ENCODE measurements at places on chromosomes 6 and 20.

DNA sequence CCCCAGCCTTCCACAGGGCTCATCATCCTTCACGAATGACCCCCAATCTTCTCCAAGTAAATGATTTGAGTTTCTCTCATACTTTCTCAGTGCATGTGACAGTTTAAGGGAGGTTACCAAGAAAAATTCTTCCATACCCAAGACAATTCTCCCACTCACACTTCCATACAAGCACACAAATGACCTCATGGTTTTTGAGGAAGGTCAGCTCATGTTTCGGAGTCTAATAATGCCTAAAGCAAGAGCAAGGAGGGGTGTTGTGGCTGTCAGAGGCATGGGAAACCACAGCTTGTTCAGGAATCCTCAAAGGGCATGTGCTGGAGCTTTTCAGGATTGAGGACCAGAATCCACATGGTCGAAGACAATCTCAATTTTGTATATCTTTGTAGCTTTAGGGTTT lies 279.0 kb downstream of the MAFB start:
- no peak for DNase-seq

- DNase-seq = no peak
These were observed 198.1 kb downstream of the MYLK4 start for GRCh38 chr6:2552526-2553154.

DNA sequence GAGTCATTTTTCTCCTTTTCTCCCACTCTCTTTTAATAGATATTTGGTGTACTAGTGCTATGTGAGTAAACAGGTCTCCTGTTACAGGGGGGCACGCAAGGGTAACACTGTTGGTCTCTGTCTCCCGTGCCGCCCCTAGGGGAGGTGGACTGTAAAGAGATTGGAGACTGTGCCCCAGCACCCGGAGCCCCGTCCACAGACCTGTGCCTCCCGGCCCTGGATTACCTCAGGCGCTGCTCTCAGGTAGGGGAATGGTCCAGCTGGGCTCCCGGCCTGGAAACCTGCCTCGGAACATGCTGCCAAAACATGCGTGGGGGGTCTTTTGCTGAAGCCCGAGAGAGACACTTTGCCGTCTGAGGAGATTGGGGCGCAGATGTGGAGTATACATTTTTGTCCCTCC lies 66.4 kb upstream of the SMIM28 start:
- DNase-seq = no peak

DNA sequence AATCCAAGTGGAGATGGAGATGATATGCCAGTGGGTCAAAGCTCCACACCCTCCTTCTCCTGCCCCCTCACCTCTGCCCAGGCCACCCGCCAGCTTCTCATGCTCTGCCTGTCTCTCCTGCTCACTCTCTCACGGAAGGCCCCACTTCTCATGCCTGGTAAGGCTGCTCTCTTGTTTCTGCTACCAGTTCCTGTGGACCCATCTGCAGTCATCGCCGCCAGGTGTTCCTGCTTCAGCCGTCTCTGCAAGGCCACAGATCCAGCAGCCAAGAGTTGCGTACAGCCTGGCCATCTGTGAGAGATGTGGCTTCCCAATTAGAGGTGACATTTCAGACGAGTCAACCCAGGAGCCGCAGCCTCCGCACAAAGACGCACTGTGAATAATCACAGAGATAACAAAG lies 40.8 kb upstream of the NXT1 start:
- no peak for DNase-seq

GRCh38 chr6:18561037-18561750 lies 174.0 kb downstream of the RNF144B start:
- no peak for DNase-seq

DNA sequence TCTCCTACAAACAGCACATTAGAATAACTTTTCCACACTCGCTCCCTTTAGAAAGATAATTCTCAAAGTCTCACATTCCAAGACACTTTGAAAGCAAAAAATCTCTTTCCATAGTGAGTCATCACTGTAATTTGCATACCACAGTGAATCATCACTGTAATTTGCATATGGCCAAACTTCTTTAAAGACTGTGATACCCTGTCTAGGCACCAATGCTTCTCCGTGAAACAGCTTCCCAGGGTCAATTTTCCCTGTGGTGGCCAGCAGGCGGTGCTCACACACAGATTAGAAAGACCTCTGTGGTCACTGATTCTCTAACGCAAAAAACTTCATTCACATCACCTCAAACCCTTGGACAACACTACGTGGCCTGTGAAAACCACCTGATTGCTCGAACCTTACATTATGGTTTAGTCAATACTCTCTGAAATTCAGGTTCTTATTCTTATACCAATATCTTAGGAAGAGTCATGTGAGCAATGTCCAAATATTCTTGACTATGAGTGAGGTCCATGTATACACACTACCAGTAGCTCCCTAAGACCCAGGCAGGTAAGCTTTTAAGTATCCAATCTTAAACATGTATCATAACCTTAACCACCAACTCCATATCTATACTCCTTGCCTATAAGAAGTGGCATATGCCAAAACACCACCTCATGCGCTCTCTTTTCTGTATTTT lies 78.5 kb upstream of the PHACTR1 start:
- DNase-seq = peak; percentile 36

- peak; percentile 60 for DNase-seq
These were observed 36.9 kb downstream of the HFE start for GRCh38 chr6:26123947-26124780.

DNA sequence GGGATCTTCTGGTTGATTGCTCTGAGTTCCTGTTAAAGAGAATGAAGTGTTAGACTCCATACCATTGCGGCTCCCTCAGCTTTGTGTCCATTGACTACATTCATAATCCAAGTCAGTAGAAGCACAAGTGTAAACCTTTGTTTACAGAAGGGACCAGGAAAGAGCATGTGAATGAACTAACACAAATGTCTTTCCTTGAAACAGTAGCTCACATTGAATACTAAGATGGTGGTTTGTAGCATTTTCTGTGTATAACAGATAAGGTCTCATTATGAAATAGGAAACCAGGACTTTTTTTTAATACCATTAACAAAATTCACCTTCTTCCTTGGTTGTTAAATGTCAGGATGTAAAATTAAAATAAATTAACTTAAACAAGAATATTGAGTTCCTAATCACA lies 8.4 kb downstream of the STXBP5 start:
- no peak for DNase-seq

- DNase-seq = no peak
These were observed 13.7 kb upstream of the SNPH start for GRCh38 chr20:1252416-1252815.

GRCh38 chr6:6748001-6748400 lies 159.5 kb downstream of the LY86 start:
- DNase-seq = no peak

DNA sequence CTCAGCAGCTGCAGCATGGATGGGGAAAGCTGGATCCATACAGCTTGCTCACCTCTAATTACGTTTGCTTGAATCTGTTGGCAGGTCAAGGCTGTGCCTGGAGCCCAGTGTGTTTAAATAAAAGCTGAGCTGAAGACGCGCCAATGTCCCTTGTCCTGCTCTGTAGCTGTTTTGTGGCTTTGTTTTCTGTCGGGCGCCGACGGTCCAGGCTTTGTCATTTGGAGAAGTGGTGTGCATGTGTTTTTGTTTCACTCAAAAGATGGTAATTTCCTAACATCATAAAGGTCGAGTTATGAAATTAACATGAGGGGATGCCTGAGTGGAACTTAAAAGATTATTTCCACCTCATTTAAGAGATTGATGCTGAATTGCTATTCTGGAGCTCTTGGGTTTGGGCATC lies 107.6 kb downstream of the SLC24A3 start:
- no peak for DNase-seq

GRCh38 chr6:148347441-148348054 lies 4.9 kb downstream of the SASH1 start:
- no peak for DNase-seq

GRCh38 chr6:152207915-152208714 lies 400.6 kb downstream of the ESR1 start:
- no peak for DNase-seq

GRCh38 chr6:167247814-167248595 lies 43.1 kb upstream of the UNC93A start:
- no peak for DNase-seq

DNA sequence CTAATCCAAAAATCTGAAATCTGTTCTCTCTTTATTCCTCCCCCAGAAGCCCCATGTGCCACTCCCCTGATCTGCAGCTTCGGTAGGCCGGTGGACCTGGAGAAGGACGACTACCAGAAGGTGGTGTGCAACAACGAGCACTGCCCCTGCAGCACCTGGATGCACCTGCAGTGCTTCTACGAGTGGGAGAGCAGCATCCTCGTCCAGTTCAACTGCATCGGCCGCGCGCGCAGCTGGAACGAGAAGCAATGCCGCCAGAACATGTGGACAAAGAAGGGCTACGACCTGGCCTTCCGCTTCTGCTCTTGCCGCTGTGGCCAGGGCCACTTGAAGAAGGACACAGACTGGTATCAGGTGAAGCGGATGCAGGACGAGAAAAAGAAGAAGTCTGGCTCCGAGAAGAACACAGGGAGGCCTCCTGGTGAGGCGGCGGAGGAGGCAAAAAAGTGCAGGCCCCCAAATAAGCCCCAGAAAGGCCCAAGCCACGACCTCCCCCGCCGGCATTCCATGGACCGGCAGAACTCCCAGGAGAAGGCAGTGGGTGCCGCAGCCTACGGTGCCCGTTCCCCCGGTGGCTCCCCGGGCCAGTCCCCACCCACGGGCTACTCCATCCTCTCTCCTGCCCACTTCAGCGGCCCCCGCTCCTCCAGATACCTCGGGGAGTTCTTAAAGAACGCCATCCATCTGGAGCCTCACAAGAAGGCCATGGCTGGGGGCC lies 31.5 kb downstream of the HECA start:
- no peak for DNase-seq

DNA sequence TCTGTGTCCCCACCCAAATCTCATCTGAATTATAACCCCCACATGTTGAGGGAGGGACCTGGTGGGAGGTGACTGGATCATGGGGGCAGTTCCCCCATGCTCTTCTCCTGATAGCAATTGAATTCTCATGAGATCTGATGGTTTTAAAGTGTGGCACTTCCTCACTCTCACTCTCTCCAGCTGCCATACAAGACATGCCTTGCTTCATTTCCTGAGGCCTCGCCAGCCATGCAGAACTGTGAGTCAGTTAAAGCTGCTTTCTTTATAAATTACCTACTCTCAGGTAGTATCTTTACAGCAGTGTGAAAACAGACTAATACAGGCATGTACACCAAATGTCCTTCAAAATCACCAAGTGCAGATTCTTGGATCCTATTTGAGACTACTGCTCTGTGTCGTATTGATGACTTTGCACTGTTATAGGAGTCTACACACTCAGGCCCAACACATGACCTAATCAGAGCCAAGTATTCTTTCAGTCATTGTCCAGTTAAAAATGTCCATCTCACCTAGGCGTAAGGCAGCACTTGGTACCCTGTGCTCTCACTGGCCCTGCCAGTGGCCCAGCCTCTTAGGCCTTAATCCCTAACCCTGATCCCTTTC lies 52.8 kb upstream of the UST start:
- no peak for DNase-seq

DNA sequence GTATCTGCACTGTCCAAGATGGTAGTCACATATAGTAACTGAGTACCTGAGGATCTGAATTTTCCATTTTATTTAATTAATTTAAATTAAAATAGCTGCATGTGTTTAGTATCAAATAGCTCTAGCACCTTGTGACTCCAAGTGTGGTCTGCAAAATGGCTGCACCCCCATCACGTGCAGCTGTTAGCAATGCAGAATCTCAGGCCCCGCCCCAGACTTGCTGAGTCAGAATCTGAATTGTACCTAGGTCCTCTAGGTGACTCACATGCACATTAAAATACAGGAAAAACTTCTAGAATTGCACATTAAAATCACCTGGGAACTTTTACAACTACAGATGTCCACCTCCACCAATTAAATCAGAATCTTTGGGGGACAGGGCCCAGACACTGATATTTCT lies 19.2 kb upstream of the FAM83C start:
- DNase-seq = peak; percentile 65

- DNase-seq = peak; percentile 54
These were observed at the start of gene HELZ2 for GRCh38 chr20:63574156-63574828. TSS of gene HELZ2 (minus strand) at chr20:63574239. CDS start at chr20:63572385, 1,854 bp downstream.

GRCh38 chr6:150766201-150766997 lies 99.1 kb upstream of the MTHFD1L start:
- no peak for DNase-seq

GRCh38 chr6:29679962-29680361 lies 990 bp downstream of the ZFP57 start:
- DNase-seq = no peak

DNA sequence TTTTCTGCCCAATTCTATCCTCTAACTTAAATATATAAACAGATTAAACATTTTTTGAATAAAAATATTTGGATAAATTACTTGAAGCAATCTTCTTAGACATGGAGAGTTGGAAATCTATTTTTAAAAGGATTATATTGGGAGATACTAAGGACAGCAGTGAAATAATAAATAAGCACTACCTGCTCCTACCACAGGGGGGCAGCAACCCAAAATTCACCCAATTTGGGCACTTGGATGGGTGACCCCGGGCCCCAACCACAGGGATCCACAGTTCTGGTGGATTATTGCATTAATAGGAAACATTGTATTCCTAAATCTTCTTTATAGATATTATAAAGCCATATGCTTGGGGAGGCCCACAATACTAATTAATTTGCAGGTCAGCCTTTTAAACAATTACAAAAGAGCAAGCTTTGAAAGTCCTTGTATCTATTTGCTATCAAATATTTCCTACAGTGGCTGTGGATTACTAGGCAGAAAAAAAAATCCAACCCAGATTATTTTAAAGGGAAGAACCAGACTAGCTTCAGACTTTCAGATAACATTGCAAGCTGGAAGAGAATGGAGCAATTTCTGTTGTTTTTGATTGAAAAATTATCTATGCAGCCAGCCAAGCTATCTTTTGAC lies 66.4 kb upstream of the PDE10A start:
- DNase-seq = peak; percentile 8

DNA sequence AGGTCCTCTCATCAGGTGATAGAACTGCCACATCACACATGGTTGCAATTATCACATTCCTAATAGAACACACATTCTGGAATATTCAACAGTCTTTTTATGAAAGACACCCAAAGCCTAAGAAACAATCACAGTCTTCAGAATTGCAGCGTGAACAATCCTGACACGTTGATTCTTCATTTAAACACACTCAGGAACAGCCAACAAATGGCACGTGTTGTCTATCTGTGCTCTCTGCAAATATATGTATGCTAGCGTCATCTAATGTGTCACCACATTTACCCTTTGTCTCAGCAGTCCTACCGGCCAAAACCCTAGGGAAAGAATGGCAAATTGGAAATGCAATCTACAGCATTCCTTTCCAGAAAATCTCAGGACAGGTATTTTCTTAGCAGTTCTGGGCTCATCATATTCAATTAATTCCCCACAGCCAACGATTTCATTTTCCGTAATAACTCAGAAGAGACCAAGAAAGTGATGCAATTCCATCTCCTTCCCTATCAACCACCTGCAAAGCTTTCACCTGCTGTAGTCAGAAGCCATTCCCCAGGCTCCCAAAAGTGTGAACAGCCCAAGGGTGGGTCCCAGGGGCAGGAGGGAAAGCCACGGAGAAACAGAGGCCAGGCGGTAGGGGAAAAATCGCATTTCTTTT lies 280.3 kb upstream of the JARID2 start:
- no peak for DNase-seq

DNA sequence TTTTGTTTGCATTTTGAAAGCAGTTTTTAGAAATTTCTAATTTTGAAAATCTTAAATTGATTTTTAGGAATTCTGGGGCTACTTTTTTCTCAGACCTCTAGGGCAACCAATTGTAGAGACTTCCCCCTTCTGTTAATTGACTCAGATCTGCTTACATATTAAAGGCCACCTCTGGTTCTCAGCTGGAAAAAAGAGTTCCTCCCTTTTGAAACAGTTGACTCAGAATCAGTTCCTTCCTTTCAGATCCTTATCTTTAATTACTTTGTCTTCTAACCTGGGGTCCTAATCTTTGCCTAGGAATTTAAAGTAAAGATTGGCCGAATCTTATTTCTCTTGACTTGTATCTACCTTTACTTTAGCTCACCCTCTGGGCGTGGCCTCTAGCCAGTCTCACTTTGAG lies 146.8 kb downstream of the LAMA2 start:
- no peak for DNase-seq
